A549 treated with CpdA at 1 μM for 4 hours (cell line): ENCODE measurements at places on chromosomes 1 and 21. TPM values are rescaled to one million over a fixed set of nuclear protein-coding genes. Genes with fewer than 3 reads are reported as not detected.

Gene TRIM46
- total RNA-seq: 1.2 to 1.6 TPM (median 1.5 TPM) in 5 replicates

Gene LCE2A
- total RNA-seq: not detected in 5 replicates

Gene FCRL5
- total RNA-seq: not detected in 5 replicates

Gene MX2
- total RNA-seq: 0.01 to 0.19 TPM (median 0.13 TPM) in 4 of 5 replicates, not detected in the other

Gene ELAPOR1
- total RNA-seq: 0.43 to 1.1 TPM (median 0.51 TPM) in 5 replicates

Gene SLC45A3
- total RNA-seq: 4.9 to 7.3 TPM (median 6.8 TPM) in 5 replicates

Gene IFI44L
- 0.03 to 0.34 TPM (median 0.10 TPM) in 3 of 5 replicates, not detected in the others for total RNA-seq

Gene MYCL
- 0.99 to 1.4 TPM (median 1.3 TPM) in 5 replicates for total RNA-seq

Gene SPATA6
- 1.2 to 2.4 TPM (median 1.9 TPM) in 5 replicates for total RNA-seq

Gene TRIM63
- 0.03 TPM in 1 of 5 replicates, not detected in the others for total RNA-seq

Gene ZNF648
- total RNA-seq: not detected in 5 replicates
